Panc1 (cell line): ENCODE measurements at places on chromosomes 2 and 18. TPM values are rescaled to one million over a fixed set of nuclear protein-coding genes. Genes with fewer than 3 reads are reported as not detected.

Gene HTR2B
- not detected for total RNA-seq

Gene WDR7
- total RNA-seq, result 12.3 TPM

Gene REG1B
- total RNA-seq, result 2.0 TPM

Gene RAX
- total RNA-seq, result not detected

Gene FAM237A
- not detected for total RNA-seq

Gene PCARE
- not detected for total RNA-seq

Gene TFCP2L1
- 4.9 TPM for total RNA-seq

Gene PROKR1
- not detected for total RNA-seq

Gene C18orf63
- total RNA-seq, result not detected

Gene CAPN14
- total RNA-seq, result 0.05 TPM

Gene CHST9
- 0.05 TPM for total RNA-seq

Gene ZNF396
- total RNA-seq, result 2.8 TPM

Gene MYO5B
- 0.31 TPM for total RNA-seq

Gene LBH
- total RNA-seq, result 2.2 TPM

Gene DCDC2C
- total RNA-seq, result not detected

GRCh38 chr2:236915726-236916125 is 170.0 kb upstream of the COPS8 start:
- DNase-seq, result no peak

GRCh38 chr2:240887631-240888030 is 8.3 kb downstream of the MAB21L4 start:
- DNase-seq, result no peak

DNA sequence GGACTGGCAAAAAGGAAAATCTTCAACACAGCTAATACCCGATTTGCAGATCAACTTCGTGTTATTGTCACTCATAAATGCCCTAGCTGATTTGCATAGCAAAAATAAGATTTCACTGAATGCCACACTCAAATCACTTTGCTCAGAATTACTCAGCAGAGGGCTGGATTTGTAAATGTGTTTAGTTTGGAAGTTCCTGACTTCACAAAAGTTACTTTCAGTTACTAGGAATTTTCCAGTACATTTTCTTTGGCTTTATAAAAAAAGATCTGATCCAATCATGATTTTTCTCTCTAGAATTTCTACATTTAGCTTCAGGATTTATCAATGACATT is 433.3 kb upstream of the ID2 start:
- DNase-seq, result no peak

DNA sequence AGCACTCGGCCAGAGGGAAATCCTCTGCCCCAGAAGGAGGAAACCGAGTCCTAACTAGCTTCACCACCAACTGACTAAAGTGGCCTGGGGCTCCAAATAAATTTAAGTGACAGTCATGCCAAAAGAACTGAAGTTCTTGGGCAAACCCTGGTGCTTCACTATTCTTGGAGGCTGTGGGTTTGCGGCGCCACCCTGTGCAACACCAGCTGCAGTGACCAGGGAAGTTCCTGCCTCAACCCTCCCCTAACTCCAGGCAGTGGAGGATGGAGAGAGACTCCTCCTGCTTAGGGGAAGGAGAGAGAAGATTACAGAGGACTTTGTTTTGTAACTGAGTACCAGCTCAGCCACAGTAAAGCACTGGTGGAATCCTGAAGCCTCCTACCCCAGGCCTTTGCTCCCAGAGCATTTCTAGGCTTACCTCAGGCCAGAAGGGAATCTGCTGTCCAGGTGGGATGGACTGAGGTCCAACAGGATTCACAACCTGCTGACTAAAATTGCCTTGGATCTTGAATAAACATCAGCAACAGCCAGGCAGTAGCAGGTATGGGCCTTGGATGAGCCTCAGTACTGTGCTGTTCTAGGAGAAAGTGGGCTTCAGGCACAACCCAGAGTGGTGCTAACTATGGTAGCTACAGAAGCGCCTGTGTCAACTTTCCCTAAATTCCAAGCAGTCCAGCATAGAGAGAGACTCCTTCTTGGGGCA is 29.4 kb upstream of the BMP10 start:
- DNase-seq, result no peak

DNA sequence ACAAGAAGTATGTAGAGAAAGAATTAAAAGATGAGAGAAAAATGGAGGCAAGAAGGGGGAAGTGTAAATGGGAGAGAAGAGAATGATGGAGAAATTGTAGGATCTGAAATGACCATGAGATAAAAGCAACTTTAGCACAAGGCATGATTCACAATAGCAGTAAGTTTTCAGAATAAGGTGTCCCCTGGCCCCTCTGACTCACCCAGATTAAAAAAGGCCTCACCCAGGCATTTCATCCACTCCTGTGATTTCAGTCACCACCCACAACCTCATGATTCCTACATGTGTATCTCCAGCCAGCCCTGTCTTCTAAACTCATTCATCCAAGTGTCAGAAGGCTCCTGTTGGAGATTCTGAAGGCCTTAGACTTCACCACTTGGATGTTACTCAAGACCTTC is 56.6 kb downstream of the SP100 start:
- no peak for DNase-seq

- no peak for DNase-seq
Observed at GRCh38 chr2:239607517-239608191, 206.8 kb upstream of the HDAC4 start.

DNA sequence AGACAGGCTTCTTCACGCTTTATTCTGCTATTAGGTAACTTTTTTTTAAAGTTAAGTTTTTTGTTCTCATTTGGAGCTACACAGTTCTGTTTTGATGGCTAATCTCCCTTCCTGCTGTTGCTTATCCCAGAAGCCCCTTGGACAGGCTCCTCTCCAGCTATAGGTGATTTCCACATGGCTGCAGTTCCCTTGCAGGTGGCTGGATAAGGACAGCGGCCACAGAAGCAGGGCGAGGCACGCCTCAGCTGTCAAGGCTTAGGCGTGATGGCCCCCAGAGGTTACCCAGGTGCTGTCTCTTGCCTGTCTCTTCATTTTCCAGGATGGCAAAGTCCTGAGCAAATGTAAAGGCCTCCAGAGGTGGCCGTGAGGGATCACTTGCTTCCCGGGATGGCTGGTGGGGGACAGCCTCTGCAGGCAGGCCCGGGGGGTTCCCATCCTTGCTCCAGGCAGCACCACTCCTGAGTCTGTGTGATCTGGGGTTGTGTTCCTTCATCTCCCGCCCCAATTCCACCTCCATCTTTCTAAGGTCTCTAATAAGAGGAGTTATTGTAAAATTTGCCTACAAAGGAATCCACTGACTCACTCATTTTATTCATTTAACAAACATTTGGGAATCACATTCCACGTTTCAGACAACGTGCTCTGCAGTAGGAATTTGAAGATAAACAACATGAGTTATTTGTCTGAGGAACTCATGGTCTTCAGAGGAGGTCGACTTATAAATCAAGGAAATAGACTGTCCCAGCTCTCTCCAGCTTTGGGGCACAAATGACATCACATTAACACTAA is 53.4 kb downstream of the NAPG start:
- DNase-seq, result no peak

DNA sequence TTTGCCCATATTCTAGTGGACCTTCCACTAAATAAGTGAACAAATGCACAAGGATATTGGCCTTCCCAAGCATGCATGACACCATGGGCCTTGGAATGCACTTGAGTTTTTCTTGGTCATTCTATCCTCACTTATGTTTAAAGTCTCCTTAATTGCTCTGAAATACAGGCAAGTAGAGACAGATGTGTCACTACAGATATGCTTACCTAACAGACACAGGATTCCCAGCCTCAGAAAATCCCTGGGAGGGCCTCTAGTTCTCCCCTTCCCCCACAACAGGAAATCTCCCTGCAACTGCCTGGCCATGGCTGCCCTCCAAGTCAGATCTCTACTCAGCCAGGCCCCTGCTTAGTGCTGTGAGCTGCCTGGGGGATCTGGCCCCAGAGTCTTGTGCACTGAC is 445.2 kb downstream of the IRS1 start:
- no peak for DNase-seq

- no peak for DNase-seq
Observed at GRCh38 chr2:239286901-239287300, 113.9 kb downstream of the HDAC4 start.

DNA sequence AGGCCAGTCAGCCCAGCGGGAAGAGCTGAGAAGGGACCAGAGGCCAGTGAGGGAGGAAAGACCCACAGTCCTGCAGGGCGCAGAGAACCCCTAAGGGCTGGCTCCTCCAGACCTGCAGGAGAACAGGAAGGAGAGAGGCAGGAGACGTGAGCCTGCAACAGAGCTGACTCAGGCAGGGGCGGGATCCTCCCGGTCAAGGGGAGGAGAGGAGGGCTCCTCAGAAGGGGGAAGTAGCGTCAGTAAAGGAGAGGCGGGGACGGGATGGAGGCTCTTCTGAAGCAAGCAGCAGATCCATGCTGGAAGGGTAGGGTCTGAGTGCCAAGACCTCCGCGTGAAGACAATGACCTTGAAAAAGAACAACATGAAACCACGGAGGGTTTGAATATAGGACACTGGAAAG is 50.8 kb downstream of the TRABD2A start:
- no peak for DNase-seq

DNA sequence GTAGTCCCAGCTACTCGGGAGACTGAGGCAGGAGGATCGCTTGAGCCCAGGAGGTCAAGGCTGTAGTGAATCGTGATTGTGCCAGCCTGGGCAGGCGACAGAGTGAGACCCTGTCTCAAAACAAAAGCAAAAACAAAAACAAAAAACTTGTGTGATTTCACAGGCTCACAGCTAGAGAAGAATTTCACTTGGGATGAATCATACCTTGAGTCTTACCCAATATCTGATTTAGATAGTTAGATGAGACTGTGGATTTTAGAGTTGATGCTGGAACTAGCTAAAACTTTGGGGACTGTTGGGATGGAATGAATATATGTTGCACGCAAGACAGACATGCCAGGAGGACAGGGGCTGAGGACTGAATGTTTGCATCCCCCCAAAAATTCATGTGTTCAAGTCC is 4.4 kb downstream of the ANKRD29 start:
- DNase-seq, result no peak

DNA sequence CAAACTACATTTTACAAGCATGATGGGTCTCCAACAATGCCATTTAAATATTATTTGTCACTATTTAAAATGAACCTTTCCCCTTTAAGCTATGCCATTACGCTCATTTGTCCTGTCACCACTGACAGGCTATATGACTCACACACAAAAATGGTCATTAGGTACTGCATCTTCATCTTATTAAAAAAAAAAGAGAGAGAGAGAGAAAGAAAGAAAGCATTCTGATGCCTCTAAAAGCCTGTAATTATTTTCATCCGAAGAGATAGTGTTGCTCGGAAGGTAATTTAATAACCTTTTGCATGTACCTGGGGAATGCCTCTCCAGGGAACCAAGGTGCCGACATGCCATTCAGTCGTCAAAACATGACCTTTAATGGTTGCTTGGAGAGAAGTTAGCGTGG is 226.7 kb downstream of the ARHGAP15 start:
- DNase-seq, result no peak

DNA sequence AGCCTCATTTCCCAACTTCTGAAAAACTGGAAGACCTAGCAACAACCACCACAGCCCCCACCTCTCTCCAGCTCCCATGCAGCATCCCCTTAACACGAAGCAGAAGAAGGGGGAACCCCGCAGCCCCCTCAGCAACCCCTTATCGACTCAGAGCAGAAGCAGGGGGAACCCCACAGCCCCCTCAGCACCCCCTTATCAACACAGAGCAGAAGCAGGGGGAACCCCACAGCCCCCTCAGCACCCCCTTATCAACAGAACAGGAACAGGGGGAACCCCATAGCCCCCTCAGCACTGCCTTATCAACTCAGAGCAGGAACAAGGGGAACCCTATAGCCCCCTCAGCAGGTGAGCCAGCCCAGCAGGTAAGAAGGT is 6.7 kb downstream of the SLC66A2 start:
- no peak for DNase-seq

DNA sequence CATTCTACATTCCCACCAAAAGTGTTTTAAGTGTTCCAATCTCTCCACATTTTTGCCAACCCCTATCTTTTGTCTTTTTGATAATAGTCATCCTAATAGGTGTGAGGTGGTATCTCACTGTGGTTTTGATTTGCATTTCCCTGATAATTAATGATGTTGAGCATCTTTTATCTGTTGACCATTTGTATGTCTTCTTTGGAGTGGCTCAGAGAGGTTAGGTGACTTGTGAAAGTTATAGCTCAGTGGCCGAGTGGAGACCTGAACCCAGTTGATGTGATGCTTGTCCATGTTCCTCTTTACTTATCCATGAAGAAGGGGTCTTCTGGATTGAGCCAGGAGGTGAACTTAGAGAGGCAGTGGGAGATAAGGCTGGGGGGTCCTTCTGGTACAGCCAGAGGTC is 78.8 kb downstream of the DDX1 start:
- no peak for DNase-seq

- DNase-seq, result no peak
Observed at GRCh38 chr2:112927745-112928144, 16.8 kb downstream of the IL37 start.

DNA sequence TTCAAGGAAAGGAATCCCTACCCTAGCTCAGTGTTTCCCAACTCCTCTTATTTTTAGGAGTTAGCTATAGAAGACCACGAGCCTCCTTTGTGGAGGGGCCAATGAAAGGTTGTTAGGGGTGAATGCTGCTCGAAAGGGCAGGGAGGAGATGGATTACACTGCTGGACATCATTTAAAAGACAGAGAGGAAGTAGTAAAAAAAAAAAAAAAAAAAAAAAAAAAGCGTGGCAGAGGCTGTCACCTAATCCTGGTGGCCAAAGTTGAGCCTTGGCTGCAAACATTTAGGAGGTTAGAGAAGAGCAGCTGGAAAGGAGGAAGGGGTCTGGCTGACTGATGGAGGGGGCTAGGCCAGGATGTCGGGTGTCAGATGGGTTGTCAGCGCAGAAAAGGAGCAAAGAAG is 139.0 kb upstream of the KLF7 start:
- DNase-seq, result no peak

GRCh38 chr2:127293386-127293747 is 577 bp downstream of the ERCC3 start:
- DNase-seq, result no peak

DNA sequence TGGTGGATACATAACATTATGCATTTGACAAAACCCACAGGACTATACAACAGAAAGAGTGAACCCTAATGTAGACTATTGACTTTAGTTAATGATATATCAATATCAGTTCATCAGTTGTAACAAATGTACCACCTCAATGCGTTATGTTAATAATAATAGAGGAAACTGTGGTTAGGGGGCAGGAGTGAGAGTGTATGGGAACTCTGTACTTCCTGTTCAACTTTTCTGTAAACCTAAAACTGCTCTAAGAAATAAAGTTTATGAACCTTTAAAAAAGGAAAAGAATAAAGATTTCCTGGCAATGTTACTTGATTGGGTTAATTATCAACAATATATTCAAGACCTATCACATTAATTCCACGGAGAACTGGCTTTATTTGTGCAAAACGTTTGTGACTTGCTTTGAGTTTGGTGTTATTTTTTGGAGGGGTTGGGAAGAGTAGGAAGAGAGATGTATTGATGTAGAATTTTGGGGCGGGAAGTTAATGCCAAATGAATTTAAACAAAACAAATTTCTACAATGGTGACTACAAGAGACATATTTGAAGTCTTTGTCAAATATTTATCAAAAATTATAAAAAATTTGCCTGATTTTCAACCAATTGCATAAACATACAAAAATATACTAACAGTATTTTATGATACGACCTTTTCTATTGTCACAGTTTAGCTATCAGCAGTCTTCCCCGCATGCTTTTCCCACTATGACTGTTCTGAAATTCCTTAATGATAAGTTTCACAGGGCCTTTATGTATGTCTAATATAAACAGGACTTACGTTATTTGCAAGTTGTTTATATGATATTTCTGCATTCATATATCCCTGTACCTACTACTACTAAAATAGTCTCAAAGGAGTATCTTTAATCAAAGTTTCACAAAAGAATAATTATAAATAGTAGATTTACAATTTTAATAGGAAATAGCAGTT is 2.1 kb upstream of the RTN4 start:
- DNase-seq, result no peak

- DNase-seq, result no peak
Observed at GRCh38 chr2:234951664-234952269, at the start of gene SH3BP4. SH3BP4 (plus strand) TSS chr2:234952017; CDS start chr2:235035003, 82,986 bp downstream.
